ENCODE measurements at places on chromosomes 7 and 10. TPM values are rescaled to one million over a fixed set of nuclear protein-coding genes. Genes with fewer than 3 reads are reported as not detected.

Gene SLC18A3
- total RNA-seq, result not detected

Gene GBX1
- total RNA-seq, result 0.44 TPM

DNA sequence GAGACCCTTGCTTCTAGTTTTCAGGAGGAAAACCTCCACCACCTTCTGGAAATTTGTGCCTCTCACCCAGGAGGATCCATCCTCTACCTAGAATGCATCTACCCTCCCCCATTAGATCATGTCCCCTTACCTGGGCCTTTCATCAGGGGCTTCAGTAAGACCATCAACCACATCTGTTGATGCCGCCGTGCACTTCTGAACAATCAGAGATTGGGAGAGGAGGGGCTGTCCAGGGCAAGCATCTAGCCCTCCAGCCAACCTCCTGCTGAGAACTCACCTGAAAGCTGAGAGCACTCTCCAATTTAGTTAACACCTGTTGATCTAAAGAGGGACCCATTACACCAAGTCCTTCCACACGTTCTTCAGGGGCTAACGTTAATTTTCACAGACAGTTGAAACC is 57.6 kb upstream of the PIK3CG start:
- no peak for DNase-seq

- DNase-seq, result no peak
These were observed 13.9 kb downstream of the BRAT1 start for GRCh38 chr7:2541291-2542010.

DNA sequence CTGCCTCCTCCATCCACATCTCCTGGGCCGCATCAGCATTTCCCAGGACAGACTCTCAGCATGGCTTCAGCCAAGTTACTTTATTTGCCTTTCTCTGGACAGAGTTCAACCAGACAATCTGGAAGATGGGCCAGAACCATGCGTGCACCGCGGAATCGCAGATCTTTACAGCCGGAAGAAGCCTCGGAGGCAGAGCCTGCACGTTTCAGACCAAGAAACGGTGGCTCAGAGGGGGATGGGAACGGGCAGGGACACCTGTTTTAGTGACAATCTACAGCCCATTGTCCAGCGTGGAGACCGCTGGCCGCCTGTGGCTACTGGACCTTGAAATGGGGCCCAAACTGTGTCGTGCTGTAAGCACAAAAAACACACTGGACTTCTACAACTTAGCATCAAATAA is 3.5 kb downstream of the VIPR2 start:
- no peak for DNase-seq

- peak; percentile 67 for DNase-seq
These were observed 933.3 kb downstream of the GRID1 start for GRCh38 chr10:85433248-85433647.

Gene MUC3A
- 0.04 TPM for total RNA-seq

- DNase-seq, result no peak
These were observed 37.2 kb downstream of the PRSS2 start for GRCh38 chr7:142807855-142808460.

DNA sequence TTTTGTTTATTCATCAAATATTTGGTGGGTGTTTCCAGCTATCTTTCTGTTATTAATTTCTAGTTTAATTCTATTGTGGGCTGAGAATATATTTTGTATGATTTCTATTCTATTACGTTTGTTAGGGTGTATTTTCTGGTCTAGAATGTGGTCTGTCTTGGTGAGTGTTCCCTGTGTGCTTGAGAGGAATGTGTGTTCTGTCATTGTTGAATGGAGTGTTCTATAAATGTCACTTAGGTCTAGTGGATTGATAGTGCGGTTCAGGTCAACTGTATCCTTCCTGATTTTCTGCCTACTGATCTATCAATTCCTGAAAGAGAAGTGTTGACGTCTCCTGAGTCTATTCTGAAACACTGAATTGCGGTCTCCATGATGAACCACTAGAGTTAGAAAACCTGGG is 8.5 kb downstream of the HTRA1 start:
- no peak for DNase-seq

Gene CCDC7
- total RNA-seq, result 34.6 TPM

Gene ASAH2B
- total RNA-seq, result 2.9 TPM

GRCh38 chr7:47387506-47387905 is 194.4 kb downstream of the TNS3 start:
- DNase-seq, result no peak

Gene EEF1AKMT2
- 29.6 TPM for total RNA-seq

DNA sequence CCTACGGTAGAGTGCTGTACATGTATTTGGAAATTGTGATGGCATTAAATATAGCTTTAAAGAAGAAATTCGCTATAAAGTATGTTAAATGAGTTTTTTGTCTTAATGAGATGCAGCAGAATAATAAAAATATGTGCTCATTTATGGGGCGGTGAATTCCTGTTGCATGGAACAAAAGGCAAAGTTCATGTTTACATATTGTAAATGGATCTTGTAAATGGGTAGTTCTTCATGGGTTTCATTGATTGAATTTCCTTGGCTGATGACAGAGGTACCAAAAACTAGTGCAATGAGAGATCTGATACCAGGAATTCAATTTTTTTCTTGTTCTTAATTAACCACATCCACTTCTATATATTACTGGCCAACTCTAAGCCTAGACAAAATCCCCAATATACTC is 284.2 kb downstream of the SUGCT start:
- no peak for DNase-seq

DNA sequence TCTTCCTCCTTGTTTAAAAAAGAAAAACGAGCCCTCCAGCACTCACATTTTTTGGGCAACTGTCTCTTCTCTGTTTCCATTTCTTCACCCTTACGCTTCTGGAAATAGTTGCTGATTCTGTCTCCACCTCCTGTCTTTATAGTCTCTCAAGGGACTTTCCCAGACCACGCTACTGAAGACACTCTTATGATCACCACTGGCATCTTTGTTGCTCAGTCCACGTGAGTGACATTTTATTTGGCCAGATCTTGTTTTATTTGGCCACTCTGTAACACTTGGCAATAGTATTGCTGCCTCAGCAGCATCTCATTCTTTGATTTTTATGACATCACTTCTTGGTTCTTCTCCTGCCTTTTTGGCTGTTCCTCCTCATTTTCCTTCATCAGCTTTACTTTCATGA is 21.6 kb upstream of the NME8 start:
- peak; percentile 83 for DNase-seq

Gene IFIT2
- 6.4 TPM for total RNA-seq

DNA sequence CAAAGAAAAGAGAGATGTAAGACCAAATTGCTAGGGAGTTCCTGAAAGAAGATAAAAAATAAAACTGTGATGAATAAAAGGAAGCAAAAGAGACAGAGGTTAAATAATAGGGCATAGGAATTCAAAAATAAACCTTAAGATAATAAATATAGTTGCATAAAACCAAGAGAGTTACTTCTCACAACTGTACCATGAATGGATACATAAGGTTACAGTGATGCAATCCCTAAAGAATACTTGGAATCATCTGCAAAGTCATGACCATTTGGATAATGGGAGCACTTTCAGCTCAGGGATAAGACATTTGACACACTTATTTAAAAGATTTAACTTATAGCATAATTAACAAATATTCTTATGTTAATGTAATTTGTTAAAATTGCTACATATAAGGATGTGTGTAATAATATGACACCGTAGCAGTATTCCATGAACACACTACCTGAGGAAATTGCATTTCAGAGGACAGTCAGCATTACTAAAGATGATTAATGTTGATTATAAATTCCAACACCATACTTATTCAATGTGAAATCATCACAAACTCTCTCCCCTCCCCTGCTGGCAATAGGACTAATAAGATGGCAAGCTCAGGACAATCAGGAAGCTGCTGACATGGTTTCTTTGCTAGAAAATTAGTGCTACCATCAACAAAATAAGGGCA is 202.1 kb upstream of the AKR1E2 start:
- no peak for DNase-seq

DNA sequence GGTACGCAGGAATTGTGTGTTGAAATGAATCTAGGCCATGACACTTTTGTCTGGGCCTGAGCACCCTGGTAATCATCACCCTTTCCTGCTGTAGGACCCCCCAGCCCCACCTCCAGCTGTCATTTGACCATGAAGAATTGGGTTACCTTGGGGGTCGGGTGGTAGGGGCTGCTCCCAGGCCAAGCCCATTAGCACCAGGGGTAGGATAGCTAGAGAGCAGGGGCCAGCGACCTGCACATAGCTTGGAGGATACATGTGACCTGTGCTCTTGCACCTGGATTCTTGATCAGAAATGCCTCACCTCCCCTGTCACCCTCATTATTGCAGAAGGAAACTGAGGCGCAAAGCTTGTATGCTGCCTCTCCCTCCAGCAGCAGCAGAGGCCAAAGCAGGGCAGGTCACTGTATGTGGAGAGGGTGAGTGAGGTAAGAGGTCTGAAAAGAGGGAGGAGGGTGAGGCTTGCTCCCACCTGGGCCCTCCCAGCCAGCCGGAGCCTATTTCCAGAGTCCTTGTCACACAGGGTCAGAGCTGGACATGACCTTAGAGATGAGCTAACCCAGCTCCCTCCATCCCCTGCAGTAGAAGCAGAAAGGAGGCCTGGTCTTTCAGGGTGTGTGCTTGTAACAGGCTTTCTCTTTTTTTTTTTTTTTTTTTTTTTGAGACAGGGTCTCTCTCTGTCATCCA is 35.3 kb upstream of the ANKRD2 start:
- DNase-seq, result no peak

Gene CYP2C8
- total RNA-seq, result 0.13 TPM

DNA sequence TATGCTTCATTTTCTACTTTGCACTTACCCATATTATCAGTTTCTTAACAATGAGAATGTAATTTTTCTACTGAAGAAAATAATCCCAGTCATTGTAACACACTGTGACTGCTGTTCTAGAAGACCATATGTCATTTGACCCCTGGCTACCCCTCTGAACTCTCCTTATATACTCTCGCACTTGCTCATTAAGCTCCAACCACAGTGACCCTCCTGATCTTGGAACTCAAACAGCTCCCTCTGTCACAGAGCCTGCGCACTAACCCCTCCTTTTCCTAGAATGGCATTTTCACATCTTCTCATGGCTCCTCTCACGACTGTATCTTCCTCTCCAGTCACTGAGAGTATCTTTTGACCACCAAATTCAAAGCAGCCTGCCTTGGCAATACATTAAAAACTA is 169.7 kb downstream of the CACNA2D1 start:
- DNase-seq, result peak; percentile 40

Gene TSPAN33
- total RNA-seq, result 23.9 TPM

GRCh38 chr10:95651346-95652060 is 5.0 kb downstream of the ALDH18A1 start:
- DNase-seq, result no peak

All from muscle of leg (tissue), 16 donors.